SW480 (cell line): ENCODE measurements at places on chromosomes 11 and 22.
A peak's percentile ranks its signal among the peaks of the same experiment; 100 is the strongest.

- no peak for DNase-seq
Observed at GRCh38 chr22:47195484-47196165, 433.2 kb downstream of the TBC1D22A start.

DNA sequence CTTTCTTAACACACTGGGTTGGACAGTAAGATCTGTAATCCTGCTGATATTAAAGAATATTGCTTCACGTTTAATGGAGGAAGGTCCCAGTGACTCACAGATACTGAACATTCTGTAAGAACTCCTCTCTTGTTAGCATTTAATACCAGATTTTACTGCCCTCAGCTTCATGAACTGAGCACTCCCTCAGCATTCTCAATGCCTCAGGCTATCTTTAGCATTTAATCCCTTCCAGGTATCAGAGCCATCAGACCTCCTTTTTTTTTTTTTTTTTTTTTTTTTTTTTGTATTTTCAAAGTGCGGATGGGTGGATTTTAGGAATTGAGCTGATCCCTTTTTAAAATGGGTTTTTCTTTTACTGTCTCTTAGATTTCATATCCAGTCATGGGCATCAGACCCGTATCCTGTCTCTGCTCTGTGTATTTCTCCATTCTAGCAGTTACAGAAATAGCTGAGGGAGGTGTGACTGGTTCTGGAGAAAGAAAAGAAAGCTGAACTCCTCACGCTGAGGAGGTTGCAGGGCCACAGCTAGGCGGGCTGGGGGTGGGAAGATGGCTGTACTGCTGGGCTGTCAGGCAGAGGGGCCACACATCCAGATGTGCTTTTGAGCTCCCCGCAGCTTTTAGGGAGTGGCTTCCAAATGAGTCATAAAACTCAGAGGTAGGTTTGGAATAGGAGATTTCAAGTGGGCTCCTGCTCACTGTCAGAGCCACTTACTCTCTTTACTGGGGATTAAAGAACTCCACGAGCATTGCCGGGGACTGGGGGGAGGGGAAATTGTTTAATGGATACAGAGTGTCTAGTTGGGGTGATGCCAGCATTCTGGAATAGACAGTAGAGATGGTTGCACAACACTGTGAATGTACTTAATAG is 97.0 kb downstream of the SYT9 start:
- peak; percentile 66 for DNase-seq

DNA sequence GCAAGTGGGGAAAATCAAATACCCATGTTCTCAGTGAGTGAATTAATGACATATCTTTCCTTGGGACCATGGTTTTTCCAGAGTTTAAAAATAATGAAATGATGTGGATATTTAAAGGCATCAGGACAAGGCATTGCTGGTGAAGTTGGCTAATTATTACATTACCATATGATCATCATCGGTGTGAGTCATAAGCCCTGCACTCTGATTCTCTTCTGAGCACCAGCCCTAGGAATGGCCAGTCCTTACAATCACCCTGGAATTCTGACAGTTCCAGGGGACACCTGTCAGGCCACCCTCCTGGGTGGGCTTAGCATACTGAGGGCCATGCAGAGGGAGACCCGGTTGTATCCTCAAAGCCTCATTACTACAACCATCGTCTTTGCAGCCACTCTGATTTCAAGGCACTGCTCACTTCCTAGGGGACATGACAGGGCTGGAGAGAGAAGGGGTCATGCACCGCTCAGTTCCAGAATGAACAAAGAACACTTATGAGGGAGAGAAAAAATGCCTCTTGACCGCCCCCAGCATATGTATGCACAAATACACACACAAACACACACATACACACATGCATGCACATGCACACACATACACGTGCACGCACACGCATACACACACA is 365.0 kb downstream of the MIAT start:
- DNase-seq: no peak

DNA sequence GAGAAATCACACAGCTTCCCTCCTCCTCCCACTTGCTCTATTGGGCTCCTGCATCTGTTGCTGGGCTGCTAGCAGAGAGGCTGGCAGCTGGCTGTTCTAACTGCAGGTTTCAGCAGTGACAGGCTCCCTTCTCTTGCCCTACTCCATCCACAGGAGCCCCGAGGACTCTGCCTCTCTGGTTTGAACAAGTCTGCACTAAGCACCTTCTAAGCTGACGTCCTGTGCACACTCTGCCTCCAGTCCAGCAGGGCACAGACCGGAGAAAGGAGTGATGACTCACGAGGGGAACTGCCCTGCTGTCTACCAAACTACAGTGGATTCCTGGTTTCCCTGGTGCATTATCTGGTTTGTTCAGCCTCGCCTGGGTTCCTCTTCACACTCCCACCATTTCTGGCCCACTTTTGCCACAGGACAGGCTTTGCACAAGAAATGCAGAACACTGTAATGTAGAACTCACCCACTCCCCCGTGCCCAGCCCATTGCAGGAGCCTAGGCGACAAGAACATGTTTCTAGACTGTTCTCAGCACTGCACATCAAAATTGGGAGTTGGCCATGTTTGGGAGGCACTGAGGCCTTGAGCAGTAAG is 26.0 kb downstream of the IL10RA start:
- DNase-seq: peak; percentile 53

- DNase-seq: no peak
Observed at GRCh38 chr11:22640862-22641261, 15.2 kb upstream of the FANCF start.
